ENCODE measurements at places on chromosomes 11 and 22.
A peak's percentile ranks its signal among the peaks of the same experiment; 100 is the strongest.

GRCh38 chr11:1156506-1157340 lies 1.0 kb upstream of the MUC5AC start:
- no peak for DNase-seq

DNA sequence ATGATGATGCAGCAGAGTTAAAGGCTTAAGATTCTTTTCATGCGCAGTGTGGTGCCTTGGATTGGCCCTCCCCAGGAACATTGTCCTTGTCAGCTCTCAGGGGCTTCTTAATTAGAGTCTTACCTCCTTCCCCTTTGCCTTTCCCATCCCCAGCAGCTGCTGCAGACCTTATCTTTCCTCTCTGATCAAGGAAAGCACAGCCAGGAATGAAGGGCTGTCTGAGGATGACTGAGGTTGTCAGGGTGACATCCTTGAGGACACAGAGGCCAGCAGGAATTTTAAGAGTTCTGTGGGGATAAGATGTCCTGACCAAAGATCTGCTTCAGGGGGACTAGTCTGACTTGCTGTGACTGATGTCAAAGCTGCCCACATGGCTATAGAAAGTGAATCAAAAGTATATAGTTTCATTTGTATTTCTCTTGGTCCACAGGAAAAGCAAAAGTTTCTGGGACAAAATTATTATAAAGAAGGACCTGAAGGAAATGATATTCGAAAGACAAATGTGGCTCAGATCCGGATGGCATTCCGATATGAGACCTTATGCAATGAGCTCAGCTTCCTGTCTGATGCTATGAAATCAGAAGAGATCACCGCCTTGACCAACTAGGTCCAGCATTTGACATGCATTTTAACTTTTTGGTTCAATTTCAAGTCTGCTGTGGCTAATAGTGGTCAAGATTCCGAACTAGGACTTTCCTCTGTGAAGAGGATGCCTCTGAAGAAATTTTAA lies 35.5 kb downstream of the RNF141 start:
- no peak for DNase-seq

DNA sequence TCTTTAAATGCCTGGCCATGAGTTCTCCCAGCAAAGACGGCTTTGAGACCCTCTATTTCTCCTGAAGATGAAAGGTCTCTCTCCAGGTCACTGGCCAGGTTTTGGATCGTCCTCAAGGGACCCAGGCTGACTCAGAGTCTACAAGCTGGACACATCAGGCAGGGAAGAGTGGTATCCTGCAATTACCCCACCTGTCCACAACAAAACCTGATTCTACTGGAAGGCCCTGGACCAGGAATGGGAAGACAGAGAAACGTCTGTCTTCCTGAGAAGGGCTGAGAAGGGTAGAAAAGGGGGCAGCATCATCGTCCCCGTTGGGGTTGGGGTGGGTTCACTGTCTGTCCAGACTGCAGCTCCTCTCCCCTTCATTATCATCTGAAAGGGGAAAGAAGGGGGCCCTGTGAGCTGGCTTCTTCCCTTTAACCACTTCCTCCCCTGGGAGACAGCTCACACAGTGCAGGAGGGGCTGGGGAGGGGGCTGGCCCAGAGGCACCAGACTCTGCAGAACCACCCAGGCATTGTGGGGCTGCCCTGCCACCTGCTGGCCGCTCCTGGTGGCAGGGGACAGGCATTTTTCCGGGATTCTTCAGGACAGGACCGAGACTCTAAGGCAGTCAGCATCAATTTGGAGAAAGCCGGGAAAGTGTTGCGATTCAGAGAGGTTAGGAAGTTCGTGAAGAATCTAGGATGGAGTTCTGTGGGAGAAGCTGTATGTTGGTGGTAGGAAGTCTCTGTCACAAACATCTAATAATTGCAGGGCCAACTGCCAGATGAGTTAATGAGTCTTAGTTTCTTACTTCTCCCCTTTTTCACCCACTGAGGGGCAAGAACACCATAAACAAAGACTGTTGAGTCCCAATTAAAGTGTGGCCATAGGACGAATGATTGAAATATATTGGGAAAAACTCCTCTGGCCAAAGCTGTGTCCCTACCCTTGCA lies 57.6 kb downstream of the SYN3 start:
- no peak for DNase-seq

GRCh38 chr11:130673698-130674097 lies 225.3 kb downstream of the ADAMTS15 start:
- DNase-seq: no peak

DNA sequence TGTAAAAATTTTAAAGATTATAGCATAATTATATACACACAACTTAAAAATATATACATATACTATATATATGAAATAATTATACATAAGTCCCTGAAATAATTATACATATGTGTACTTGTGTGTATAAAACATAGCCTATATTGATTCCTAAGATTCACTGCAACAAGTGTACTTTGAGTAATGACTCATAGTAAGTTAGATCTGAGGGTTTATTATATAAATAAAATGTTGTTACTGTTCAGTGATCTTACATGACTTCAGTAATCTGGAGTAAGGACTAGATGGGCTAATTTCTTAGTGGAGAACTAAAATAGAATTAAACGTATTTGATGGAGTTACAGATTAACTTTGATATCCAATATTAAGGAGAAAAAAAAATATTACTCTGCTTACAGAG lies 350.5 kb downstream of the CNTN5 start:
- DNase-seq: no peak

DNA sequence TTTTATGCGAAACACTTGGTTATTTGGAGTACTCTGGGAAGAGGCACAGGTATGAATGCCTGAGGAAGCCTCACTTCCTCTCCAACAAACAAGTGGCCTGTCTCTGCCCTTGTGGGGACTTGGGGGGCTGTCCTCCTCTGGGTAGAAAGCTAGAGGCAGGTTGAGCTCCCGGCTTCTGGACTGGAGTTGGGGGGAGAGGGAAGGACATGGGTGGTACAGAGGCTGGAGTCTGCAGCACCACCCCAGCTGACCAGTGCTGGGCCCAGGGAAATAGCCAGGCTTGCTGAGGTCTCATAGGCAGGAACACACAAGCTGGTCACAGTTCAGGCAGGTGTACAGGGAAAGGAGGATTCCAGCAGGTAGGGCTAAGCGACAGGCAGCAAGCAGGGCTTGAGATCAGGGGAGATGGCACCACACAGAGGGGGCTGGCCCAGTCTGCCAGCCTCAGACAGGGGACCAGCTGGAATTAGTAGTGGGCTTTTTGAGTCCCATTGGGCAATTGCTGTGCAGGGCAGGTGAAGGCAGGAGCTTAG lies 135.3 kb upstream of the TEAD1 start:
- DNase-seq: no peak

DNA sequence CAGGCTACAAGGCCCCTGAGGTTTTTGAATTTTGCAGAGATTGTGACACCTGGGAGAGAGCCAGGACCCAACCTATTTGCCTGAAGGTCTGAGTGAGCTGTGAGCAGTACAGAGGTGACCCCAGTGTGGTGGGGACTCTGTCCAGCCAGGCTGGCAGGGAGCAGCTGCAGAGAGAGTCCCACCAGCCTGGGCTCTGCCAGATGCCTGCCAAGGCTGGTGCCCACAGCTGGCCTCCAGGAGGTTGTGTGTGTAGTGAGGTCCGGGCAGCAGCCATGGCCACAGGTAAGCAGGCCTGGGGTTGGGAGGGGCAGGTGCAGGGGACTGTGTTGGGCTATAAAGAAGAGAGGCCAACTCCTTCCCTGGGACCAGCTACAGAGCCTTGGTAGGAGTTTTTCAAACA lies 144.8 kb downstream of the CRYBB2 start:
- no peak for DNase-seq

GRCh38 chr11:14249121-14249963 lies 109.6 kb downstream of the RRAS2 start:
- peak; percentile 9 for DNase-seq

- no peak for DNase-seq
Observed at GRCh38 chr22:36815558-36816338, 1.1 kb downstream of the PVALB start.

DNA sequence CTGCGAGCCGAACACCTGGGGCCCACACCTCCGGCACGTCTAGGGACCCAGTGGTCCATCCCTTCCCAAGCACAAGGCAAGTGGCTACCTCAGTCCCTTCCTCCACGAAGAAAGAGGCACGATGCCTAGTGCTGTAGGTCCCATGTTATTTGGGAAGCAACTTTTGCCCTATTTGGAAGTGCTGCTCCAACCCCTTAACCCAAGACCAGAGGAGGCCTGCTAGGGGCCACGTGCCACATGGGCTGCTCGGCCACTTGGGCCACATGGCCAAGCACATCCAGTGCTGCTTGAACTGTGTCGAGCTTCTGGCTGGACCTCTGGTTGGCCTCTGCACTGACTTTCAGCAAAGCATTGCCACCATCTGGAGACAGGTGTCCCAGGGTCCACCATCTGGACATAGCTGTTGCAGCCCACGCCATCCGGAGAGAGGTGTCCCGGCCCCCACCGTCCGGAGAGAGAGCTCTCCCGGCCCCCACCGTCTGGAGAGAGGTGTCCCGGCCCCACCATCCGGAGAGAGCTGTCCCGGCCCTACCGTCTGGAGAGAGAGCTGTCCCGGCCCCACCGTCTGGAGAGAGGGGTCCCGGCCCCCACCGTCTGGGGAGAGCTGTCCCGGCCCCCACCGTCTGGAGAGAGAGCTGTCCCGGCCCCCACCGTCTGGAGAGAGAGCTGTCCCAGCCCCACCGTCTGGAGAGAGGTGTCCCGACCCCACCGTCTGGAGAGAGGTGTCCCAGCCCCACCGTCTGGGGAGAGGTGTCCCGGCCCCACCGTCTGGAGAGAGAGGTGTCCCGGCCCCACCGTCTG lies 6.5 kb upstream of the B4GALNT4 start:
- DNase-seq: no peak

GRCh38 chr11:57426929-57427726 lies at the start of gene SLC43A3:
SLC43A3 (minus strand) TSS chr11:57427121; CDS start chr11:57426172, 949 bp downstream.
- no peak for DNase-seq

DNA sequence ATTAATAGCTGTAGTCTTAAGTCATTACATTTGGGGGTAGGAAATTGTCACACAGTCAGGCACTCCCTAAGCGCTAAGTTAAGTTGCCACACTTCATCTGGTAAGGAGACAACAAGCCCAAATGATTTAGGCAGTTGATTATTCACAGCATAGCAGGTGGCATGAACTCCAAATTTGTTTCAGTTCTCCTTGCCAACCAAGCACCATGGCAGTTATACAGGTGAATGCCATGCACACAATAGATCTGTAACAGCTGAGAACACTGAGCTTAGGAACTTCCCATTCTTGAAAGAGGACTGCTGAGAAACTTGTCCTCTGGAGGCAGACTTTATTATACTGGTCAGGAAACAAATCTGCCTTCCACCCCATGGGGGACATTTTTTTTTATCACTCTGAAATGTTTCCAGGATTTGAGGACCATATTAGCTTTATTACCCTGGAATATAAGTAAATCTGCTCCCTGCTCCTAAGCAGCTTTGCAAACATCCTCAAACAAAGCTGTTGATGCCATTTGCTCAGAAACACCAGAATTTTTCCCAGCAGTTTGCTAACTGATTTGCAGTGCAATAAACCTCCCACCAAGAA lies 5.1 kb upstream of the INTS4 start:
- no peak for DNase-seq

- no peak for DNase-seq
Observed at GRCh38 chr22:37655252-37655563, 3.3 kb upstream of the PDXP start.

DNA sequence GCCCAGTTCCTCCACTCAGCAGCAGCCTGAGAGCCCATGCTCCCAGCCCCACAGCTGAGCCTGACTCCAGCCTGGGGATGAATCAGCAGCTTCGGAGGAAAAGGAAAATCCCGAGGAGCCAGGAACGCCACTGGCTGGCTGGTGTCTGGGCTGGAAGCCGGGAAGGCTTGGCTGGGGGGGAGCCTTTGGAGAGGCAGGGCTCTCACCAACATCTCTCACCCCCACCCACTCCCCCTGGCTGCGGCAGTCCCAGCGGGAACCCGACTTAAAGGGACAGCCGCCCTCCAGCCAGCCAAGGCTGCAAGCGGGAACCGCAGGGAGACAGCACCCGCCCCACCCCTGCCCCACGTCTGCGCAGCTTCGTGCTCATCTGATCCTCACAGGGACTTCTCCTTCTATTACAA lies 28.4 kb downstream of the KIAA0930 start:
- peak; percentile 78 for DNase-seq

DNA sequence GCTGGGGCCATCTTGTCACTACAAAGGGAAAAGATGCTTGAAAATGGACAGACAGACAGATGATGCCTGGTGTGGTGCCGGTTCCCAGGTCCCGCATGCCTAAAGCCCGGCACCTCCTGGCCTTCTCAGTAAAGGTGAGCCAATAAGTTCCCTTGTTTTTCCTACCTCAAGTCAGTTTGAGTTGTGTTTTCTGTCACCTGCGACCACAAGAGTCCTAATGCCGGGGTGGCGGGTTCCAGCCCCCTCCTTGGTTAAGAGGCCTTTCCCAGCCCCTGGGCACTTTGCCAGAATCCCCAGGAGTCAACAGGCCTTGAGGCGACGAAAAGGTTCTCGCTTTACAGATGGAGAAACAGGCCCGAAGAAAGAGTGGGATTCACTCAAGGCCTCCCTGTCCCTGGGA lies 9.0 kb downstream of the FGF19 start:
- DNase-seq: peak; percentile 73

- no peak for DNase-seq
Observed at GRCh38 chr11:8098879-8099278, 17.9 kb downstream of the TUB start.

GRCh38 chr11:41660585-41660984 lies 201.1 kb upstream of the LRRC4C start:
- DNase-seq: no peak

GRCh38 chr22:43528601-43529360 lies 117.0 kb downstream of the MPPED1 start:
- DNase-seq: no peak

GRCh38 chr11:1149545-1149944 lies 8.2 kb upstream of the MUC5AC start:
- DNase-seq: no peak

DNA sequence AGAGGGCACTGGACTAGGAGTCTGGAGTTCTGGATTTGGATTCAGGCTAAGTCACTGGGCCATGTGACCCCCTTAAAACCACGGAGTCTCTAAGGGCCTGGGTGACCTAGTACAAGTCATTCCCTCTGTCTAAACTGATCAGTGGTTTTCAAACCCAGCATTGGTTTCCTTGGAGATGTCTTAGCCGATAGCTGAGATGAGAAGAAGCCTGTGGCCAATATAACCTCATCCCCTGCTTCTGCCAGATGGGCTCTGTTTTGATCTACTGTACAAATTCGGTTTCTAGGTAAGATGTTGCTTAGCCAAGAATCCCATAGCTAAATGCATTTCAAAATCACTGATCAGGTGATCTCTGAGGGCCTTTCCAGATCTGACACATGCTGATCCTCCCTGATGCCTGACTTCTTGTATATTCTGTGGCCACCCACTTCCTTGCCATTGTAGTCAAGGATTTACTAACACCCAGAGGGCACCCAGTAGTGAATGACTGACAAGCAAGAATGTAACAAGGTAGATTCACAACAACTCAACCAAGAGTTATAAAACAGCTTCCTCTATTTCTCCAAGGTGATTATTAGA lies 53.1 kb downstream of the GALNT18 start:
- DNase-seq: no peak

- no peak for DNase-seq
Observed at GRCh38 chr11:40716344-40717130, 742.9 kb downstream of the LRRC4C start.

All from SHP77 (cell line).